ENCODE measurements at places on chromosomes 12 and 14.

GRCh38 chr12:25100194-25101091 is 94.5 kb downstream of the DNAI7 start:
- H3K4me3 ChIP-seq = no peak overlapping the region
- H3K27me3 ChIP-seq = no peaks in the 10 kb centered on the region
- H3K36me3 ChIP-seq = no peaks in the 10 kb centered on the region

GRCh38 chr12:129119537-129119936 is 266.3 kb downstream of the GLT1D1 start:
- H3K36me3 ChIP-seq = no peaks in the 10 kb centered on the region
- H3K27ac ChIP-seq = no peak overlapping the region
- no peaks in the 10 kb centered on the region for H3K4me1 ChIP-seq
- no peaks in the 10 kb centered on the region for H3K27me3 ChIP-seq

GRCh38 chr12:93704625-93705024 is 27.4 kb downstream of the CRADD start:
- H3K27me3 ChIP-seq = no peaks in the 10 kb centered on the region
- peaks cover 1% of the 10 kb centered on the region for H3K4me1 ChIP-seq
- no peak for DNase-seq
- H3K36me3 ChIP-seq = no peaks in the 10 kb centered on the region
- no peak overlapping the region for H3K27ac ChIP-seq
- no peak overlapping the region for H3K4me3 ChIP-seq

- no peaks in the 10 kb centered on the region for H3K27me3 ChIP-seq
- peaks cover 7% of the 10 kb centered on the region for H3K36me3 ChIP-seq
- H3K4me3 ChIP-seq = no peak overlapping the region
- DNase-seq = no peak
- H3K4me1 ChIP-seq = no peaks in the 10 kb centered on the region
- H3K27ac ChIP-seq = no peak overlapping the region
These were observed 25.0 kb downstream of the SLC15A4 start for GRCh38 chr12:128798571-128799341.

DNA sequence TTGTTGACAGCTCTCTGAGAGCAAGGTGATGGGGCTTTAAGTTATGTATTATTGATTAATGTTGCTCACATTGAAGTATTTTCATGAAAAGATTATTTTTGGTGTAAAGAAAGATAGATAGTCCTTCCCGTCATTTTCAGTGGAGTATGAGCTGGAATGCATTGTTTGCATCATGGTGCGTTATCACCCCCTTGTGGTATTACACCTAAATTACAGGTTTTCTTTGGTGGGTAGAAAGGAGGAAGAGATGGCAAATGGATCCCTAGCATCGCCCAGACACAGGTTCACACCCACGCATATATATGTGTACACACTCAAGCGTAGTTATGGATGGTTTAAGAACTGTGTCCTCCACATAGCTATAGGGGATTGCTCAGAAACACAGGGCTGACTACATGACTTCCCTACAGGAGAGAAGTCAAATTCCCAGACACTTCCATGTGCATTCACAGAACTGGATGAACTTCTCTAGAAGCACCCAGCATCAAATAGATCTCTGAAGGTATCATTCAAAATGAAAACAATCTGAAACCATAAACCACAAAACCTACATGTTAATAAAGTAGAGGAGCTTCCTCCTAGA is 14.4 kb upstream of the SERPINA10 start:
- H3K4me1 ChIP-seq = peaks cover 20% of the 10 kb centered on the region
- no peak overlapping the region for H3K27ac ChIP-seq
- H3K27me3 ChIP-seq = no peaks in the 10 kb centered on the region
- peak; percentile 78 for DNase-seq

GRCh38 chr12:33639975-33640374 is 200.4 kb upstream of the SYT10 start:
- H3K27me3 ChIP-seq = no peaks in the 10 kb centered on the region
- DNase-seq = no peak
- no peaks in the 10 kb centered on the region for H3K4me1 ChIP-seq
- H3K27ac ChIP-seq = no peak overlapping the region
- H3K36me3 ChIP-seq = no peaks in the 10 kb centered on the region
- no peak overlapping the region for H3K4me3 ChIP-seq

DNA sequence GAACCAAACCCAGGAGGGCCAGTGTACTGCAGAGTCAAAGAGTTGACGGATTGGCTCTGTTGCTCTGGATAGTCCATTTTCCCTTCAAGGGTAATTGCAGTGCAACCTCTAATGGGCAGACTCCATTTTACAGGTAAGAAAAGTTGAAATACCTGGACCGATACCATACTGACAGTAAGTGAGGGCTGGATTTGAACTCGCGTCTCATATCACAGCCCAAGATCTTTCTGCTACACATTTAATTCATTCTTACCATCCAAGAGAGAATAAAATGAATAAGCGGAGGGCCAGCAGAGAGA is 356 bp upstream of the ZC3H14 start:
- peaks cover 4% of the 10 kb centered on the region for H3K4me1 ChIP-seq
- peaks cover 14% of the 10 kb centered on the region for H3K36me3 ChIP-seq
- no peak for DNase-seq

DNA sequence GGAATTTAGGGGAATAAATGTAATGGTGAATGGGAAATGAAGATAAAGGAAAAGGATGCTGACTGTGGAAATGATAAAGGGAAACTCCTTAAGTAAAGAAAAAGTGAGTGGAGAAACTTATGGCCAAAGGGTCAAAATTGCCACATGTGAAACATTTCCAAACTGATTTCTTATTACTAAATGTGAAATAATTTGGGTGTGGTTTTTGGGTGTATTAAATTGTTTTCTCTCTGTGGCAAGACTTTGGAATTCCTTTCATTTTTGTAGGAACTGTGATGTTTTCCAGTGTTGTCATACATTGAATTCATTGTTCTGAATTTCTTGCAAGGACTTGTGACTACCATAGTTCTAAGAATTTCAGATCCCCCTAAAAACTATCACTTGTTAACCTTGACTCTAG is 1891.5 kb upstream of the SEL1L start:
- no peaks in the 10 kb centered on the region for H3K36me3 ChIP-seq
- peak overlapping the region; percentile 53 for H3K27ac ChIP-seq
- no peak for DNase-seq
- no peaks in the 10 kb centered on the region for H3K27me3 ChIP-seq

- peak; percentile 16 for DNase-seq
- H3K36me3 ChIP-seq = peaks cover 25% of the 10 kb centered on the region
- no peaks in the 10 kb centered on the region for H3K4me1 ChIP-seq
- H3K4me3 ChIP-seq = no peak overlapping the region
- no peak overlapping the region for H3K27ac ChIP-seq
These were observed 45.2 kb downstream of the VEZT start for GRCh38 chr12:95262808-95263207.

- no peak overlapping the region for H3K4me3 ChIP-seq
- no peaks in the 10 kb centered on the region for H3K4me1 ChIP-seq
- DNase-seq = no peak
- no peak overlapping the region for H3K27ac ChIP-seq
These were observed 37.0 kb downstream of the DTX1 start for GRCh38 chr12:113093409-113094101.

DNA sequence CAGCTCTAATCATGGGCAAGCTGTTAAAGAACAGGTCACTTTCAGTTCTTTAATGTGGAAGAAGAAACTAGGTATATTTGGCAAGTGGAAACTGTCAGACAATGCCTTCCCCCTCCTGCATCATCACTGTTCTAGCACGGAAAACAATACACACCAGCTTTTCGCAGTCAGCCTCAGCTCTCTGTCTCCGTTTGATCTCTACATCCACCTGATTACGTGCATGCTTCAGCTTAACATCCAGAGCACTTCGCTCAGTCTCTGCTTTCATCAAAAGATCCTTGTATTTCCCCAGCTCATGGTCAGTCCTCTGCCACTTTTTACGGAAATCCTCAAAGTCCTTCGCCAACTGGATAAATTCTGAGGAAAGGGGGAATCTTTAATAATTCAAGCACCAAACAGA is 19.0 kb downstream of the RACGAP1 start:
- H3K27ac ChIP-seq = no peak overlapping the region

- no peaks in the 10 kb centered on the region for H3K4me1 ChIP-seq
- DNase-seq = peak; percentile 53
- H3K27ac ChIP-seq = no peak overlapping the region
- no peaks in the 10 kb centered on the region for H3K27me3 ChIP-seq
These were observed 754 bp downstream of the KRT18 start for GRCh38 chr12:52949413-52950331.

DNA sequence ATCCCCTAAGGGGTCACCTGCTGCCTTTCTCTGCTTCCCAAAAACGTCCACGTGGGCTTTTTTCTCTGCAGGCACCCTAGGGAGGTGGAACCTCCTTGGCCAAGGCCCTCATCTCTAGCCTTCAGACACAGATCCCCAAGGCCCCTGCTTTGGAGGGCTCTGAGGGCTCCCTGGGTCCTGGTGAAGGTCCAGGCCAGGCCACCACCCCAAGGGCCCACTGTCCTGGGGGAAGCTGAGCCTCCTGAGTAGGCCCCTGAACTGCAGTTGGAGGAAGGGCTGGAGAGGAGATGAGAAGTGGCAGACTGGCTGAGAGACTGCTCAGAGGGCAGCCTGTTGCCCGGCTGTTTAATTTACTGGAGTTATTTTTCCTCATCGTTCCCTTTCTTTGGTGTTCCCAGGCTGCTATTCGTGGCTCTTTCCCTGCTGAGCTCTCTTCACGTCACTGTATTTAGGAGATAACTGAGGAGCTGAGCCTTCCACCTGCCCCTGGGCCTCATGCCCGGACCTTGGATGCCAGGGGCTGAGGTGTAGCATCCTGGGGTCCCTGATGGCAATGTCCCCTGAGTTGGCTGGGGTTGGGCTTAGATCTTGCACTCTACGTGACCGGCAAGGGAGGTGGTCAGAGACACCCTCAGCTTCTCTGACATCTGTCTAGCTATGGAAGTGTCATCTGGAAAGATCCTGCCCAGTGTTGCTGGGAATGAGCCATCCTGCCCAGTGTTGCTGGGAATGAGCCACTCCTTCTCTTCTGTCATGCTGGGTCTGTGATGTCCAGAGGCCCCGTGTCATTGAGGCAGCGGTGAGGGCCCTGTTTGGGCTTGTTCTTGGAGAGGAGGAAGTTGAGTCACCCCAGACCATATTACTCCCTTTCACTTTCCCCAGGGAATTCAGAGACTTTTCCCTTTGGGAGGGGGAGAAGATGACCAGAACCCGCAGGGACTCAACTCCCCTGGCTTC is 139.8 kb downstream of the TSPAN9 start:
- H3K4me1 ChIP-seq = peaks cover 37% of the 10 kb centered on the region
- peaks cover 32% of the 10 kb centered on the region for H3K36me3 ChIP-seq
- H3K27ac ChIP-seq = peak overlapping the region; percentile 80
- H3K27me3 ChIP-seq = no peaks in the 10 kb centered on the region

- H3K4me3 ChIP-seq = no peak overlapping the region
- no peaks in the 10 kb centered on the region for H3K27me3 ChIP-seq
- no peak for DNase-seq
- H3K4me1 ChIP-seq = no peaks in the 10 kb centered on the region
- no peak overlapping the region for H3K27ac ChIP-seq
These were observed 71.3 kb downstream of the LRP6 start for GRCh38 chr12:12195516-12195915.

DNA sequence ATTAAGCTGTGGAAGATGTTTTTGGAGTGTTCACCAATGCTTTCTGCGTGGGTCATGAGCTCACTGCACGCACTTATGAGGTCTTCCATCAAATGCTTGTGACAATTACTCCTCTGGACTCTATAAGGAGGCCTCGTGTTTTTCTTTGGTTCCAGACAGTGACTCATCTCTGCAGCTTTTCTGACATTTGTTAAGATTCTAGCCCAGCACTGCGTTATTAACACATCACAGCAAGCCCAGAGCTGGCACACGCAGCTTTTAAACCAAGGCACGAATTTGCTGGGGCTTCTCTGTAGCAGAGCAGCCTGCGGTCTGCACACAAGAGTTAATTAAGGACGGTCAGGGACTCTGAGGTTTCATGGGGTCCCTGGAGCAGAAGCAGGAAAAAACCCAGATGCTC is 16.9 kb downstream of the MEG3 start:
- DNase-seq = no peak
- no peaks in the 10 kb centered on the region for H3K27me3 ChIP-seq
- no peak overlapping the region for H3K4me3 ChIP-seq
- H3K27ac ChIP-seq = no peak overlapping the region

GRCh38 chr12:47131011-47131410 is 51.3 kb upstream of the AMIGO2 start:
- no peaks in the 10 kb centered on the region for H3K36me3 ChIP-seq
- peaks cover 3% of the 10 kb centered on the region for H3K27me3 ChIP-seq
- no peak overlapping the region for H3K27ac ChIP-seq
- H3K4me3 ChIP-seq = no peak overlapping the region
- H3K4me1 ChIP-seq = no peaks in the 10 kb centered on the region

- DNase-seq = no peak
- no peak overlapping the region for H3K4me3 ChIP-seq
- peaks cover 10% of the 10 kb centered on the region for H3K4me1 ChIP-seq
These were observed 1.3 kb upstream of the TSFM start for GRCh38 chr12:57781244-57781643.

DNA sequence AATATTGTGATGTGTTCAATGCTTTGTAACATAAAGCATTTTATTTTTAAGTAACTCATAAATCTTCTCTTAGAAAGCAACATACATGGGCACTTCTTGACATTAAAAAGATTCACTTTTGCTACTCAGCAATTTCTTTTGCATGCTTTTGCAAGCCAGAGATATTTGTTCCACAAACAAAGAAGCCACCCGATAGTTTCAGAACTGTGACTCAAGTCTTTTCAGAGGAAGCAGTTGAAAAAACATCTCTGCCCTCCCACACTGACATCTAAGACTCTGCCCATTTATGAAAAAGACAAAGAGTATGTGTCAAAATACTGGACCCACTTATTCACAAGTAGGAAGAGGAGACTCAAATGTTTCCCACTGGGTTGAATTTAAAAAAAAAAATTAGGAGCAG is 7.5 kb downstream of the APPL2 start:
- no peaks in the 10 kb centered on the region for H3K36me3 ChIP-seq
- H3K27ac ChIP-seq = no peak overlapping the region
- H3K27me3 ChIP-seq = no peaks in the 10 kb centered on the region
- H3K4me1 ChIP-seq = no peaks in the 10 kb centered on the region
- DNase-seq = no peak
- no peak overlapping the region for H3K4me3 ChIP-seq

- H3K27ac ChIP-seq = no peak overlapping the region
- H3K4me1 ChIP-seq = peaks cover 5% of the 10 kb centered on the region
- DNase-seq = no peak
- H3K36me3 ChIP-seq = peaks cover 4% of the 10 kb centered on the region
- H3K27me3 ChIP-seq = no peaks in the 10 kb centered on the region
These were observed 56.0 kb downstream of the SYNE2 start for GRCh38 chr14:63908667-63909264.

GRCh38 chr14:95206534-95206933 is 49.2 kb upstream of the DICER1 start:
- DNase-seq = no peak
- H3K4me3 ChIP-seq = no peak overlapping the region
- peaks cover 13% of the 10 kb centered on the region for H3K4me1 ChIP-seq

DNA sequence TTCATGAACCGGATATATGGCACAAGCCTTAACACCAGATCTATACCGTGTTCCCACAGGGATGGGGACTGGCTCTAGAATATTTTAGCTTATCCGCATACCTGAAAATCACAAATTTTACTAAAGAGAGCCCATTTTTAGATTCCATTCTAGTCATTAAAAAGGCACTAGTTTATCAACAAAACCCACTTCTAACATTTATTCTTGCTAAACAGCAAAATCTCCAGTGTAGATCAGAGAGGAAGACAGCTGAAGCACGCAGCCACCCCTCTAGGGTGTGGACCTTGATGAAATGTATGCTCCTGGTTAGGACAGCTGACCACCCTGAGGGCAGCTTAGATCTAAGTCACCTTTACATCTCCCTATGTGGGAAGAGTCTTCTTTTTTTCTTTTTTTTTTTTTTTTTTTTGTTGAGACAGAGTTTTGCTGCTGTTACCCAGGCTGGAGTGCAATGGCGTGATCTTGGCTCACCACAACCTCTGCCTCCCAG is 62.4 kb downstream of the EID3 start:
- H3K4me1 ChIP-seq = 0 out of 2 replicates have a peak, but pooled peaks cover 1% of the 10 kb centered on the region
- no peaks in the 10 kb centered on the region for H3K36me3 ChIP-seq
- no peak overlapping the region for H3K4me3 ChIP-seq
- no peak for DNase-seq
- H3K27ac ChIP-seq = no peak overlapping the region

Measured in SJCRH30 (cell line).